ENCODE measurements at places on chromosomes 3 and 15.

GRCh38 chr3:12181301-12181700 is 22.6 kb upstream of the TIMP4 start:
- no peak for DNase-seq

DNA sequence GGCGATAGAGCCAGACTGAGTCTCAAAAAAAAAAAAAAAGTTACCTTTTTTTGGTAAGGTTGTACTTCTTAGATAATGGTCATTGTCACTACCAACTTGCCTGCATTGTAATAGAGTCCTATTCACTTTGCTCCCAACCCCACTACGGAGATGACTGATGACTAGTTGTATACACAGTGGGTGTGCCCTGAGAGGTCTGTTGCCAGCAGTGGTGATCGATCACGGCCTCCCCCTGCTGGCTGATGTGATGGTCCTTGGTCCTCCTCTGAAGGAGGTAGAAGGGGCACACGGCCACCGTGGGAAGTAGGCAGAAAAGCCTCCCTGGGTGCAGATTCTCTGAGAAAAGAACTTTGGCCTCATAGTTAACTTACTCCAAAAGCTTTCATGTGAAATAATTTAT is 10.7 kb downstream of the GCNT3 start:
- DNase-seq, result no peak

DNA sequence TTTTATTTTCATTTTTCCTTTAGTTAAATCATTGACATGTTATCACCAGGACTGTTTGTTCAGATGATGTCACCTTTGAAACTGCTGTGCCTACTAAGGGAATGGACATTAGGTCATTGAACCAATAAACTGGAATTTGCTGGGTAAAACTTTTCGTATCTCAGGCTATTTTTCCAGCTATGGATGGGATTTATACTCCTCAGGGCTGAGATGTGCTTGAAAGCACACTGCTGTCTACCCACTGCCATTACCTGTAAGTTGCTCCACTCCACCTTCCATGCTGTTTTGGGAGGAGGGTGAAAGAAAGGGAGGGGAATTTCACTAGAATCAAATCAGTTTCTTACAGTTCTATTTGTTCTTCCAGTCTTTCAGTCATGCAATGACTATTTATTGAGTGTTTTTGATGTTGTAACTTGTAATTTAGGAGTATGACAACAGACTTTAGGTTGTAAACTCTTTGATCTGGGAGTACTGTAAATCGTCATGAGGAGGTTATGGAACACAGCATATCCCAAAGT is 11.3 kb downstream of the EHD4 start:
- no peak for DNase-seq

DNA sequence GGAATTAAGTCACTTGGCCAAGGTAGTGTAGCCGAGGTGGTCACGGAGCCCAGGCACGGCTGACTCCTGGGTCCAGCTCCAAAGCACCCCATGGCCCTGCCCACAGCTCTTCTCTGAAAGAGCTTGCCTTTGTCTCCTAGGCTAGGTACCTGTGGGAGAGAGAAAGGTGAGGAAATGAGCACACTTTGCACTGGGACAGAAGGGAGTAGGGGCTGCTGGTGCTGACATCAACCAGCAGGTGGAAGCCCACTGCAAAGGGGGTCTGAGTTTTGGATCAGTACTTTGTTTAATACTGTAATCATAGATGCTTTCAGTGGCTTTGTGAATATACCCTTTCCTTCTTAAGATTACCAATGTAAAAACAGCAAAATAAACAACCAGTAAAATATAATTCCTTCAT is 128.3 kb upstream of the EIF1B start:
- no peak for DNase-seq

GRCh38 chr3:105907777-105908176 is 39.0 kb upstream of the CBLB start:
- DNase-seq, result no peak

GRCh38 chr3:132404276-132404675 is 13.0 kb upstream of the DNAJC13 start:
- no peak for DNase-seq

DNA sequence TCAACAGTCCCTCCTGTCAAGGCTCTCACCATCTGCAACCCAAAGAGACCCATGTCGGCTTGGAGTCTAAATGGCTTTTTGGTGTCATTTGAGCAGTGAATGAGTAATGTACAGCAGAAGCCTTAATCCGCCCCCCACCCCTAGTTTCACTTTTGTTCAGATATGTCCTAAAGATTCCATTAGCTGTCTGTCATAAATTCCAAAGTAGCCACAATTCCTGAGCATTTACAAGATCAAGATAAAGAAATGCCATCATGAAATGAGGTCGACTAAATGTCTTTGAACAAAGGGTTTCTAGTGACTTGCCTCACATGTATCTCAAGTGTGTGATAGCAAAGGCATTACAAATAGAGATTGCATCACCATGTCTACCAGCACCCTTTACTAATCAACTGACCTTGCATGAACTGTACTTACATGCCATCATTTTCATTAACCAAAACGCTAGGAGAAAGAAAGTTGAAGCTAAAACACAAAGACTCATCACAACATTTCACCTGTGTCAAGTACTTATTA is 123.8 kb upstream of the PHLDB2 start:
- DNase-seq, result no peak

Data from SK-N-MC (cell line).